ENCODE measurements at places on chromosomes 12 and 14. TPM values are rescaled to one million over a fixed set of nuclear protein-coding genes. Genes with fewer than 3 reads are reported as not detected.

Gene TAS2R20
- not detected for total RNA-seq

DNA sequence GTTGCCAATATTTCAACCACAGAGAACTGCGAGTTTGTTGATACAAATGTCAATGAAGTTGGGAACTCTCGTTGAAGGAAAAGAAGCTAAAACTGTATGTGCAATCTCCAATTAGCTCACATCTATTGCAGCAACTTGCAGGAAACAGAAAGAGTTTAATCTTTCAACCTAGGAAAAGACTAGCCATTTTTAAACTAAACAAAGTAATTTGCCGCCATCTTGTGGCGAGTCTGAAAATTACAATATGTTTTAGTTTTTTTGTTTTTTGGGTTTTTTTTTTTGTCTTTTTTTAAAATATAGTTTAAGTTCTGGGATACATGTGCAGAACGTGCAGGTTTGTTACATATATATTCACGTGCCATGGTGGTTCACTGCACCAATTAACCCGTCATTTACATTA lies 131.2 kb upstream of the FOXG1 start:
- peak; percentile 29 for DNase-seq

Gene NANOG
- not detected for total RNA-seq

Gene PTGER2
- 6.5 TPM for total RNA-seq

DNA sequence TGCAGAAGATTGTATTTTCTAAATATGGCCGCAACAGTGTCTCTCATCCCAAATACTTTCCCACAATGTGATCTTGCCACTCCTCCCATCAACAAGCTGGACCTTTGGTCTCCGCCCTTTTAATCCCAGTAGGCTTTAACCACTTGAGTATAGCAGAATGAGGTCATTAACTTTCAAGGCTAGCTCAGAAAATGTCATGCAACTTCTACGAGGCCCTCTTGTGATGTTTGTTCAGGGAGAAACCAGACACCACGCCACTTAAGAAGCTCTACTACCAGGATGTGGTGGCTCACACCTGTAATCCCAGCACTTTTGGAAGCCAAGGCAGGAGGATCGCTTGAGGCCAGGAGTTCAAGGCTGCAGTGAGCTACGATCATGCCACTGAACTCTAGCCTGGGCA lies 20.1 kb upstream of the OR6J1 start:
- DNase-seq: no peak

Gene PROX2
- not detected for total RNA-seq

Gene CLEC6A
- not detected for total RNA-seq

GRCh38 chr12:110314308-110314707 lies 33.3 kb downstream of the ATP2A2 start:
- DNase-seq: peak; percentile 5

DNA sequence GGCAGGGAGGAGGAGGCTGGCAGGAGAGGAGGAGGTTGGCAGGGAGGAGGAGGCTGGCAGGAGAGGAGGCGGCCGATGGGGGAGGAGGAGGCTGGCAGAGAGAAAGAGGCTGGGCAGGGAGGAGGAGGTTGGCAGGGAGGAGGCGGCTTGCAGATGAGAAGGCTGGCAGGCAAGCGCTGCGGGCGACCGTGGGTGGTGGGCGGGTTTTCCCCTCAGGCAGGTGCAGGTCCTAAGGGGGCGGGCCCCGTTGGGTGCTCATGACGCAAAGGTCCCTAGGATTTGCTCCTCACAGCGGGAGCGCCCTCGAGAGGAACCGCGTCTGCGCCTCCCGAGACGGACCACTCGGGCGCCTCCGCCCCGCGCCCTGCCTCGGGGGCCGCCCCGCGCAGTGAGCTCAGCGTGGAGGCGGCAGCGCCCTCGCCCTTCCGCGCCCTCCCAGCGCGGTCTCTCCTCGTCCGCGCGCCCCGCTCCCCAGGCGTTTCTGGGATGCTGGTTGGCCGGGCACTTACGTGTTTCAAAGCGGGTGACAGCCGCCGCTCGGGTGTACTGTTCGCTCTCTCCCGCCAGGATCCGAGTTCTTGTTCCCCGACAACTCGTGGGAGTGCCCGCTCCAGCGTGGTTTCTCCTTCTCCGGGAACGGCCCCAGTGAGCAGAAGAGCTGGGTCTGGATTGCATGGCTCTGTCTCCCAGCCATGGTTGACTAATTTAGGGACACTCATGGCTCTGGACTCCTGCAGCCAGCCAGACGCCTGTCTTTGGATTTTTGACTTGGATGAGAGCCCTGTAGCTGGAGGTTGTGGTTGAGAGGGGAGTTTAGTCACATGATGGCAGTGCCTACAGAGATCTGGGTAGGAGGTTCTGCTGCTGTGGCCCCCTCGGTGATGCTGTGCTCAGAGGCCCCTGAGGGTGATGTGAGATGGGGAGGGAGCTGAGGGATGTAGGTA lies 64.1 kb upstream of the PPP4R3A start:
- peak; percentile 67 for DNase-seq

DNA sequence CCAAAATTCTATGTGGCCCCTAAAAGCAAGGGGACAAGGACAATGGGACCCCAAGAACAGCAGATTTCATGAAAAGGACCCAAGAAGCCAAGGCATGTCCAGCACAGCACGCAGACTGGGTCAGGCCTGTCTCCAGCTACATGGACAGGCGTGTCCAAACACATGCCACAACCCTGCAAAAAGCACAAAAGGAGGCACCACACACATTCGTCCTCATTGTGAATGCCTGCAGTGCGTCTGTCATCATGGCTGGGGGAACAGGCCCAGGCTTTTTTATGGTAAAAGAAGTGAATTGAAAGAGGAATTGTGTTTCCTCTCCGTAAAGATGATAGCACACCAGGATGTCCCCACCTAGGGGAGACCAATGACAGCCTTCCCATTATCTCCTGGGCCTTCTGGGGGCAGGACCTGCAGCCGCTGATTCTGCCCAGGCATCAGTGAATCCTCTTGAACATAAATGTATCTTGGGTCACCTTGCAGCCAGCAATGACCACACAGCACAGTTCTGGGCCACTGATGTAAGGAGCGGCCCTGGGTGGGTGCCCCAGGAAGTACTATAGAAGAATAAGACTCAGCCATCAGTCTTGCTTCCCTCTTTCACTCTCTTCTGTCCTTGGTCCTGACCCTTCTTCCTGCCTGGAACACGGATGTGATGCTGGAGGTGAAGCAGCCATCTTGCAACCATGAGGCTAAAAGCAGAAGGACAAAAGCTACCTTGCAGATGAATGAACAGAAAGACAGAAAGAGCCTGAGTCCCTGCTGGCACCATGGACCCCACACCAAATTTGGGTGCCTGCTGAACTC lies 29.8 kb upstream of the C14orf180 start:
- no peak for DNase-seq

Gene SLC15A4
- 41.4 TPM for total RNA-seq

- DNase-seq: peak; percentile 66
These were observed 25.6 kb downstream of the KCNK13 start for GRCh38 chr14:90087433-90087832.

Gene SMCO2
- total RNA-seq: not detected

- DNase-seq: peak; percentile 84
These were observed at the start of gene TRAF3 for GRCh38 chr14:102776761-102777710. Gene TRAF3, plus strand, starts transcription at chr14:102777449. Its CDS starts 92,753 bp downstream, at chr14:102870202.

Gene IAPP
- total RNA-seq: not detected
